ENCODE measurements at places on chromosomes 12 and 14.

GRCh38 chr14:24838945-24839616 lies 205.1 kb upstream of the GZMB start:
- no peak for DNase-seq

GRCh38 chr14:75427482-75428229 lies at the start of gene JDP2:
Gene JDP2 (plus strand): TSS chr14:75428022. CDS start chr14:75437921, 9,899 bp downstream.
- peak; percentile 86 for DNase-seq

DNA sequence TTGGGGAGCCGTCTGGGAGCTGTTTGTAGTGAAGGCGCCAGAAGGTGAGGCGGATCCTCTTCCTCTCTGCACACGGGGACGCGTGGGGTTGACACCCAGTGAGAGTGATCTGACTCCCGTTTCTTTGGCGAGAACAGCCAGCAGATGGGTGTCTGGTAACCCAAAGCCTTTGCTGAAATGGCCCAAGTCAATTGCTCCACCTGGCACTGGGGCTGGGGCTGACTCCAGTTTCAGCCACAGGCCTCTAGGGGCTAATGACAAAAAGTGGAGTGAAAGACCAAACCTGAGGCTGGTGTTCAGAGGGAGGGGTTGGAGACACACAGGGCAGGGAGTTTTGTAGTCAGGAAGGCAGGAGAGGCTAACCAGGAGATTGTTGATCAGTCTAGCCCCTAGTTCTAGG lies 87.0 kb downstream of the FRMD6 start:
- DNase-seq = peak; percentile 56

DNA sequence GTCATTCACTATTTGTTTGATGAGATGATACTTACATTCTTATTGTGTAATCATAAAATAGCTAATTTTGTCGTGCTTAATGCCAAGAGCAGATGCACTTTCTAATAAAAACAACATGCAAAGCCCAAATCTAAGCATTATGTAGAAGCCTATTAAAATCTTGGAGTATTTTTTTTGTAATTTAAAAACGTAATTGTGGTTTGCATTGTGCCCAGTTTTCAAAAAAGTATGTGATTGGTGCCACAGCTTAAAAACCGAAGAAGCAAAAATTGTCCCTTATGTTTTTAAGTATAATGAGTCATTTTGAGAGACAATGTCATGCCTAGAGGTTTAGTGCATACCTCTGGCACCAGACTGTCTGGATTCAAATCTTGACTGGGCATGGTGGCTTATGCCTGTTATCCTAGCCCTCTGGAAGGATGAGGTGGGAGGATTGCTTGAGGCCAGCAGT lies 464.8 kb upstream of the RGS6 start:
- no peak for DNase-seq

GRCh38 chr14:69528143-69528542 lies 43.6 kb downstream of the PLEKHD1 start:
- DNase-seq = no peak

DNA sequence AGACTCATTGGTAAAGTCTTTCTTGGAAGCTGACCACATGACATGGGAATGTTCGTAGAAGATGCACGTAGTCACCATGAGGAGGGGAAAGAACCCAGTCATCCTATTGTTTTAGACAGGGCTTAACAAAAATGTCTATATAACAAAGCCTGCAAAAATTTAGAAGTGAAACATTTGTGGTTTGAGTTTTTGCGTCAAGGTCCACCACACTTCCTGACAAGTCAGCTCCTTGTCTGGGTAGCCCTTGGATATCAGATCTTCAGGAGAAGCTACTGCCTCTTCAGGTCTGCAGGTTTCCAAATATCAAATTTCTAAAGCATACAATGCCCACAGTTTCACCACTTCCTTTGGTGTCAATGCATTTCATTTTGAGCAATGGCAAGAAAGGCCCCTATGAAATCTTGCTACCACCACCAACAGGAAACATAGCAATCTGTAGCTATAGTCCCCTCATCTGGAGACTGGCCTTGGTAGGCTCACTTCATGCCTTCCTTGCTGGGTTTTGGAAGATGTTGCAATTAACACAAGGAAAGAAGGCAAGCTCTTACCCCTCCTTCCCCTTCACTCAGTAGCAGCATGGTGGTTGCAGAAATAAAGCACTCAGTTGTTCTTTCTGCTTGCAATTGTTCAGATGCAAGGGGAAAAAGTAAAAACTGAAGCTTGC lies 235.2 kb downstream of the PCNX1 start:
- no peak for DNase-seq

DNA sequence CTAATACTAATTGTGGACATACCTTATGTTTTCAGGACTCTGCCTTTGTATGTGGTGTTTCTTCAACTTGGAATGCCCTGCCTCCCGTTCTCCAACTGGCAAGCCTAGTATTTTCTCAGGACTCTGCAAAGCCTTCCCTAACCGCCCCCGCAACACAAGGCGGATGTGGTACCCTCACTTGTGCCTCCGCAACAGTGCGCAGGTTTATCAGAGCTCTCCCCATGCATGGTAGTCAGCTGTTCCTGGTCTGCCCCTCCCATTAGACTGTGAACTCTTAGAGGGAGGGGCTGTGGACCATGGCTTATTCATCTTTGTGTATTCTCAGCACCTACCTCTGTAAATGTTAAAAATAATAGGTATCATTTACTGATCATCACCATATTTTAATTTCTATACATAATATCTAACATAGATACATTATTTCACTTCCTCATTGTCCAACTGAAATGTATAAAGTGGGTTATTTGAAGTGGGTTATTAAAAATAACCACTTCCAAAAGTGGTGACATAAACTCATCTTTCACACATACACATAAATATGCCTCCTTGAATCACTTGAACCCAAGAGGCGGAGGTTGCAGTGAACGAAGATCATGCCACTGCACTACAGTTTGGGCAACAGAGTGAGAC lies 9.0 kb downstream of the LPAR5 start:
- no peak for DNase-seq

DNA sequence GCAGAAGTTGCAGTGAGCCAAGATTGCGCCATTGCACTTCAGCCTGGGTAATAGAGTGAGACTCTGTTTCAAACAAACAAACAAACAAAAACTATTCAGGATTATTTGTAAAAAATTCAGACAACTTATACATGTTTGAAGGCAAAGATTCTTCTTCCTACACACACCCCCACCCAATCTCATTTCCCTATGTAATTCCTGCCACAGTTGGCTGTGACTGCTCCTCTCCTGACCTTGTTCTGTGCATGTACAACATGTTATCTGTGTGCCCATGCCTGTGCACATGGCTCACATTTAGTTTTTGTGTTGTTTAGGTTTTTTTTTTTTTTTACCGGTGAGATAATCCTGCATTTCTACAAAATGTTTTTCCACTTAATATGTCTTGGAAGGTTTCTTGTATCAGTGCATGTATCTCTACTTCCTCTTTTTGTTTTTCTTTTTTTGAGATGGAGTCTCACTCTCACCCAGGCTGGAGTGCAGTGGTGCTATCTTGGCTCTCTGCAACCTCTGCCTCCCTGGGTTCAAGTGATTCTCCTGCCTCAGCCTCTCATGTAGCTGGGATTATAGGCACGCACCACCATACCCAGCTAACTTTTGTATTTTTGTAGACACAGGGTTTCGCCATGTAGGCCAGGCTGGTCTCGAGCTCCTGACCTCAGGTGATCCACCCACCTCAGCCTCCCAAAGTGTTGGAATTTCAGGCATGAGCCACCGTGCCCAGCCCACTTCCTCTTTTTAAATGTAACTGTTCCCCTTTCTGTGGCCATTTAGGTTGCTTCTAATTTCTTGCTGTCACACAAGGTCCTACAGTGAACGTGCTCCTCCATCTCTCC lies 8.7 kb downstream of the CFAP251 start:
- DNase-seq = no peak

- no peak for DNase-seq
Measured at GRCh38 chr12:40192704-40193255, 32.0 kb upstream of the LRRK2 start.

GRCh38 chr12:82996168-82996812 lies 309.6 kb downstream of the TMTC2 start:
- DNase-seq = no peak

DNA sequence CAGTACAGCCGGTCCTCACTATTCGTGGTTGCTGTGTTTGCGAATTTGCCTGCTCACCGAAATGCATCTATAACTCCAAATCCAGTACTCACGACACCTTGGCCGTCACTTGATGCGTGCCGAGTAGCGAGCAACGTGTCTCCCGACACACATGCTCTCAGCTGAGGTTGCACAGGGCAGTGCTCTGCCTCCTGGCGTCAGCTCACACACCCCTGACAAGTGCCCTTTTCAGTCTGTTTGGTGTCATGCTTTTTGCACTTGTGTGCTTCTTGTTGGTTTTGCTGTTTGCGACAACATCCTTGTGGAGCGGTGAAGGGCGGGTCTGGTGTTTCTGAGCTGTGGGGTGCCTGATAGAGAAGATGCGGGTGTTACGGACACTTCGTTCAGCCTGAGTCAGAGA lies 110.4 kb upstream of the RFLNA start:
- DNase-seq = no peak

GRCh38 chr14:90514566-90514965 lies 117.7 kb downstream of the CALM1 start:
- DNase-seq = no peak

DNA sequence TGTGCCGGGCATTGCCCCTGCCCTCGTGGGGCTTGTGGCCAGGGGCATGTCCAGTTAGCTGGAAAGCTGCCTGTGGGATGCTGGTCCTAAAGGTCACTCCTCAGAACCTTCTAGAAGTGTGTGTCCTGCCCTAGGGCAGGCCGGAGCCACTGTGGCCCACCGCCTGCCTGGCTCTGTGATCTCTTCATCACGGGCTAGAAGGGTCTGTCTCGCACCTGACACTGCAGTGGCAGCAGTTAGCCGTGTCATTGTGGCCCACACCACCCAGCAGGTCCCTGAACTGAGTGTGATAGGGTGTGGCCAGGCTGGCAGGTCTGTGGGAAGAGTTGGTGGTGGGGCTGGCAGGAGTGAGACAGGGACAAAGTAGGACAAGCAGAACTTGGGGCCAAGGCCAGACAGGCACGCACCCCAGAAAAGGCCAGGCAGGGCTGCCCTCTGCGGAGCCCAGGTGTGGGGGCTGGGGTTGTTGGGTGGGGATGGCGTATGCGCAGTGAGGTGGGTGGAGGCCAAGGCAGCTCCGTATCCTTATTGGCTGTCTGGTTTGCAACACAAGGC lies 41.2 kb downstream of the ADGRD1 start:
- DNase-seq = no peak

DNA sequence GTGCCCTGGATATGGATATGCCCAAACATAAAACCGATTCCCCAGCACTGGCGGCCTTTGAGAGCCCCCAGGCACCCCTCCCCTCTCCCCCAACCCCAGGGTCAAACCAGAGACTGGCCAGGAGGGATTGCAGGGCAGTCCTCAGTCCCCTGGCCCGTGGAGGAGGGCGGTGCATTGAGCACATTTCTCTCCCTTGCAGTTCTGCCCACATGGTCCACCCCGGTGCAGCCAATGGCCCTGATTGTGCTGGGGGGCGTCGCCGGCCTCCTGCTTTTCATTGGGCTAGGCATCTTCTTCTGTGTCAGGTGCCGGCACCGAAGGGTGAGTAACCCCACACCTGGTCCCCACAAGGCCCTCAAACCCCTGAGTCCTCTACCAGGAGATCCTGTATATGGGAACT lies 3.4 kb upstream of the GPR162 start:
- peak; percentile 25 for DNase-seq

DNA sequence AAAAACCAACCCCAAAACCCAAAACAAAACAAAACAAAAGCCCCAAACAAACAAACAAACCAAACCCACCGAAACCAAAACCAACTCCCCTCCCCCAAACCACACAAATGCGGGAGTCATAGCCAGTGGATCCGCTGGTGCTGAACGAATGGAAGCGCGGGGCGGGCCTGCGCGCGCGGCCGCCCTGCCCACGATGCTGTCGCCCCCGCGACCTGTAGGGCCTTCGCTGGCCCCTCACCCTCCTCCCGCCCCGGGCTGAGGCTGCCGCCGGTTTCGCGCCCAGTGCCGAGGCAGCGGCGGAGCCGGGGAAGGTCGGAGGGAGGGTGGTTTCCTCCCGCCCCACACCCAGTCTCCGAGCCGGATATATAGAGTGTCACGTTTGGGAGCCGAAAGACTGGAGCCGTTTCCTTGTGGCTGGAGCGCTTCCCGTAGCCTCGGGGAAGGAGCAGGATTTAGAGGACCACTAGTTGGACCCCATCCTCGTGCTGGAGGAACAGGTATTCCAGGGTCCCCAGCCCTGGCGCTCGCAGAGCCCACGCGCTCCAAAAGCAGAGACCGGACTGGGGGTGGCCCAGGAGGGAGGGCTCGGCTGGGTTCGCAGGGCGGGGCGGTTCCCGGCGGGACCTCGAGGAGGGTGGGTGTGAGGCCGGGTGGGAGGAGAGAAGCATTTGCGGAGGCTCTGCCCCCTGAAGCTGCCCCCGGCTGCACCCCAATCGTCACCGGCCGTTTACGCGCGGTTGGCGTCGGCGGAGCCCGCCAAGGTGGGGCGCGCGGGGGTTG lies at the start of gene FAR2:
FAR2 (plus strand) TSS at position 368 of the 780 bp plus-strand sequence. CDS start 121,172 bp downstream, outside the sequence.
- DNase-seq = peak; percentile 57

- peak; percentile 38 for DNase-seq
Measured at GRCh38 chr12:74538491-74539258, 1.0 kb downstream of the ATXN7L3B start.

- peak; percentile 85 for DNase-seq
Measured at GRCh38 chr14:63045234-63045611, at the start of gene KCNH5. Gene KCNH5 (minus strand): TSS chr14:63045458. CDS start chr14:63045186, 272 bp downstream.

- no peak for DNase-seq
Measured at GRCh38 chr12:24664161-24664880, 284.6 kb downstream of the BCAT1 start.

Measured in ELF-1 (cell line).